Hepatic stellate cell (primary cell): ENCODE measurements at places on chromosomes 12 and 14.

DNA sequence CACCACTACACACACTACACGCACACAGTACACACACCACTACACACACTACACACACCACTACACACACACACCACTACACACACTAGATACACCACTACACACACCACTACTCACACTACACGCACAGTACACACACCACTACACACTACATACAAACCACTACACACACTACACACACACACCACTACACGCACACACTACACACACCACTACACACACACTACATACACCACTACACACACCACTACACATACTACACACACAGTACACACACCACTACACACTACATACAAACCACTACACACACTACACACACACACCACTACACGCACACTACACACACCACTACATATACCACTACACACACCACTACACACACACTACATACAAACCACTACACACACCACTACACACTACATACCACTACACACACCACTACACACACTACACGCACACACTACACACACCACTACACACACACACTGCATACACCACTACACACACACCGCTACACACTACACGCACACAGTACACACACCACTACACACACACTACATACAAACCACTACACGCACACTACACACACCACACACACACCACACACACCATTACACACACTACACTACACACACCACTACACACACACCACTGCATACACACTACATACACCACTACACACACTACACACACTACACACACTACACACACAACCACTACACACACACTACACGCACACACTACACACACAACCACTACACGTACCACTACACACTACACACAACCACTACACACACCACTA lies 11.7 kb downstream of the NOC4L start:
- no peak for DNase-seq

- peak; percentile 29 for DNase-seq
These were observed 490 bp downstream of the SOS2 start for GRCh38 chr14:50230701-50231474.

DNA sequence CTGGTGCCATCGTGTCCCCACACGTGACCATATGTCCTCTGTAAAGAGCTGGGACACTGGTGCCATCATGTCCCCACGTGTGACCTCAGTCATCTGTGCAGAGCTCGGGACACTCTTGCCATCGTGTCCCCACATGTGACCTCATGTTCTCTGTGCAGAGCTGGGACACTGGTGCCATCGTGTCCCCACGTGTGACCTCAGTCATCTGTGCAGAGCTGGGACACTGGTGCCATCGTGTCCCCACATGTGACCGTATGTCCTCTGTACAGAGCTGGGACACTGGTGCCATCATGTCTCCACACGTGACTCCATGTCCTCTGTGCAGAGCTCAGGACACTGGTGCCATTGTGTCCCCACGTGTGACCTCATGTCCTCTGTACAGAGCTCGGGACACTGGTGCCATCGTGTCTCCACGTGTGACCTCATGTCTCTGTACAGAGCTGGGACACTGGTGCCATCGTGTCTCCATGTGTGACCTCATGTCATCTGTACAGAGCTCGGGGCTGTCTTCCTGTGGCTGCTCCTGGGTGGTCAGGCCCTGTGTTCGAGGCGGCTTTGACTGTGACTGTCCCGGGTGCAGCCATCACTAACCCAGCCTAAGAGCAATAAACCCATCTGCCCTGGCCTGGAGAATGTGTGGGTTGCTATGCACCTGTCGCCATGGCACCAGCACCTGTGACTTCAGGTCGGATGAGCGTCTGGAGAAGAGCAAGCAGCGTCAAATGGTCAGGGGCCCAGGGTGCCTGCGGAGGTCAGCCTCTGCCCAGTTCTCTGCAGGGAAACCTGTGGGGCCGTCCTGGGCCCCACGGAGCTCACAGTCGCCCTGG lies 334.4 kb downstream of the ADGRD1 start:
- no peak for DNase-seq

DNA sequence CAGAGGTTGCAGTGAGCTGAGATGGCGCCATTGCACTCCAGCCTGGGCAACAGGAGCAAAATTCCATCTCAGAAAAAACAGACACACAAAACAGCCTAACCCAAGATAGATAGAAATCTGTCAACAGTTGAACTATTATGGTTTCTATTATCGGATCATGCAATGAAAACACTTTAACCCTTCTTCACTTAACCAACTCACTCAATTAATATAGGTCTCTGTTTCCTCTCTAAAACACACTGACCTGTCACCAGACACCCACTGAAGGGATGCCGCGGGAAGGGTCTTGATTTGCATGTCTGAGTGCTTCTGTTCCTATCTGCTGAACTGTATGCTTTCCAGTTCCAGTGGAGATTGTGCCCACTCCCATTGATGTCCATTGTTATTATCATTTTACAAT lies 38.0 kb upstream of the NUDT4 start:
- DNase-seq, result no peak

DNA sequence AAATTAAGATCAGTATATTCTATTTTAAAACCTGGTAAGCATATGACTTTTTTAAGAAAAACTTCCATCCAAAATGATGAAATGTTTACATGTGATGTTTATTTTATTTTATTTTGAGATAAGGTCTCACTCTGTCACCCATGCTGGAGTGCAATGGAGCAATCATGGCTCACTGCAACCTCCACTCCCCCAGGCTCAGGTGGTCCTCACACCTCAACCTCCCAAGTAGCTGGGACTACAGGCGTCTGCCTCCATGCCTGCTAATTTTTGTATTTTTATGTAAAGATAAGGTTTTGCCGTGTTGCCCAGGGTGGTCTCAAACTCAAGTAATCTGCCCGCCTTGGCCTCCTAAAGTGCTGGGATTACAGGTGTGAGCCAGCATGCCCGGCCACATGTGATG lies 141.8 kb downstream of the ZFP36L1 start:
- DNase-seq, result no peak

GRCh38 chr12:45232756-45233372 lies 17.0 kb downstream of the ANO6 start:
- DNase-seq, result peak; percentile 69

DNA sequence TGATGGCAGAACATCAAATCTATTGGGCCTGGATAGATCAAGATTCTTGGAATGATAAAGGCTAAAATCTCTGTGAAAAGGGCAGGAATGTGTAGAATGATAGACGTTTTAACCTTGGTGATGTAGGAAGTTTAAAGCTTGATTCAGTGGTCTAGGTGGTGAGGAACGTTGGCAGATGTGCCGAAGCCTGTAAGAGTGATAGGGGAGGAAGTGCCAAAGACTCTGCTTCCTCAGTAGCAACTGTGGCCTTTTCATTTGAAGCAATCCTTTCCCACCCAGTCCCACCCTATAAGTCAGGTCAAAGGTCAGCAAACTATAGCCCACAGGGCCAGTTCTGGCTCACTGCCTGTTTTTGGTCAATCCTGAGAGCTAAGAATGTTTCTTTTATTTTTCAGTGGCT lies 62.2 kb downstream of the MBIP start:
- no peak for DNase-seq

DNA sequence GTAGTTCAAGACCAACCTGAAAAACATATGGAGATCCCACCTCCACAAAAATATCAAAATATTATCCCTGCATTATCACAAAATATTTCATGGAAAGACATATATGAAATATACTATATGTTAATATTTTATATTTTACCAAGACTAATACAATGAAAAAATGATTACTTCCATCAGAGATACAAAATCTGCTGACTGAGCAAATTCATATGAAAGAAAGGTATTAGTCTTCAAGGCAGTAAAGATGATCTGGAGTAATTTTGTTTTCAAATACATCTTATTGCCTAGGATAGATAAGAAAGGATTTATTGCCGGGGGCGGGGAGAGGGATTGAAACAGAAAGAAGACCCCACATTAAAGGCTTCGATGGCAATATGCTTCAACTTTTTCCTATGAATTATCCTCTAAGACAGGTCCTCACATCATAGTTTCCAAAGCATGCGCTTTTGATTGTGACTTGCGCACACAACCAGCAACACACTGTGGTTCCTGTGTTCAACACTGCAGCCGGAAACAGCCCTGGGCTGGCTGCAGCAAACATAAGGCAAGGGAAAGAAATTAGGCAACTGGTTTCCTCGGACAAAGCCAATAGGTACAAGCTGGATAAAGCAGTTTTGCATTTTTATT lies 83.2 kb downstream of the SPPL3 start:
- DNase-seq, result no peak

GRCh38 chr12:130498589-130499385 lies 161.1 kb downstream of the PIWIL1 start:
- no peak for DNase-seq

DNA sequence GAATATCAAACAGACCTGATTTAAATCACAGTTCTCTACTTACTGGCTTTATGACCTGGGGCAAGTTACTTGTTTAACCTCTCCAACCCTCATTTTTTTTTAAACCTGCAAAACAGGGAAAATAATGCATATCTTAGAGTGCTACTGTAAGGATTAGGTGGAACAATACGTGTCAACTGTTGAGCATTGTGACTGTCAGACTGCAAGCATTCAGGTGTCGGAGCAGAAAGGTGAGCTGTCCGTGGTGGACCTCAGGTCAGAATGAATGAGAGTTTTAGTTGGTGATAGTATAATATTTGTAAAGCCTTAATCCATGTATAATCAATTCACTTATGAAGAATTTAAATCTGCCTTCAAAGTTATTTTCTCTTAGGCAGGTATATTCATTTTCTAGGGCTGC lies 404.2 kb downstream of the ETNK1 start:
- no peak for DNase-seq

- no peak for DNase-seq
These were observed 54.2 kb upstream of the BCL2L14 start for GRCh38 chr12:12016284-12017100.

- DNase-seq, result no peak
These were observed 36.5 kb downstream of the LRRC74A start for GRCh38 chr14:76862546-76863282.

DNA sequence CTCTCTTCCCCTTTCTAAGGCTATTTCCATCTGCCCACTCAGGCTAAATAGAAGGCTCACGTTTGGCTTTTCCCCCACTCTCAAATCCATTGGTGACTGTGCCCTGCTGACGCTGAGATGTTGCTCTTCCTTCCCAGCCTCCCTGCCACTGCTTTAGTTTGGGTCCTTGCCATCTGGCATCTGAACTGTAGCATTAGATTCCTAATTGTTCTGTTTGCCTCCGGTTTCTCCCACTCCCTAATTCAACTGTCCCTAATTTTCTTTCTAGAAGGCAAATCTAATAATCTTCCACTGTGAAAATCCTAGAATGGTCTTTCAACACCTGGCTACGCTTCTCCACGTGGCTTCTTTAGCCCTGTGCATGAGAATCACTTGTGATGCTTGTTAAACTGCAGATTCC lies 37.6 kb upstream of the SMOC1 start:
- no peak for DNase-seq

DNA sequence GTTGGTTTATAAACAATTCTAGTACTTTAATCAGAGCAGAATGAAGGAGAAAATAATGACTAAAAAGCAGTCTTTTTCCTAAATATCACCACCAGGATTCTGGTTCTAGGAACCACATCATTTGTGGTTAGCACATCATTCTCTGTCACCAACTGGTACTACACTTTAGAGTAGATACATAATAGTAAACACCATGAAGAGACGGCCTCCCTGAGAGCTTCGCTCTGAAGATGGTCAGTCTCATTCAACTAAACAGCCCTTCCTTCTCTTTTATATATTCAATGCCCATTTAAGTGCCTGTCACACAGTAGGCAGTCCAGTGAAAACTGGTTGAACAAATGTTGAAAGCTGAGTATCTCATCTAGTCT lies 10.9 kb downstream of the SLC38A2 start:
- no peak for DNase-seq

DNA sequence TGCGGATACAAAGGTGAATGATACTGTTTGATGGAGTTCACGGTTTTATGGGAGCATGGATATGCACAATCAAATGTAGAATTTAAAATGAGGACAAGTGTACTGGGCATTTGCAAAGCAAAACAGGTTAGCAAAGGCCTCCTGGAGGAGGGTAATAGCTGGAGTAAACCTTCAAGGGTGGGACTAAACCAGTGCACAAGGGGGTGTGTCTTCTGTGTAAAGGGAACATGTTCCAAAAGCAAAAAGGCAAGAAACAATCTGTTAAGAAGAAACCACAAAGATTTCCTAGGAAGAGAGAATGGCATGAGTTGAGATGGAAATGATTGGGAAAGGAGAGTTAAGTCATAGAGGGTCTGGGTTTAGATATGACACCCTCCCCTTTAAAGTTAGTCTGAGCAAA lies 109.2 kb upstream of the SLCO1C1 start:
- no peak for DNase-seq

DNA sequence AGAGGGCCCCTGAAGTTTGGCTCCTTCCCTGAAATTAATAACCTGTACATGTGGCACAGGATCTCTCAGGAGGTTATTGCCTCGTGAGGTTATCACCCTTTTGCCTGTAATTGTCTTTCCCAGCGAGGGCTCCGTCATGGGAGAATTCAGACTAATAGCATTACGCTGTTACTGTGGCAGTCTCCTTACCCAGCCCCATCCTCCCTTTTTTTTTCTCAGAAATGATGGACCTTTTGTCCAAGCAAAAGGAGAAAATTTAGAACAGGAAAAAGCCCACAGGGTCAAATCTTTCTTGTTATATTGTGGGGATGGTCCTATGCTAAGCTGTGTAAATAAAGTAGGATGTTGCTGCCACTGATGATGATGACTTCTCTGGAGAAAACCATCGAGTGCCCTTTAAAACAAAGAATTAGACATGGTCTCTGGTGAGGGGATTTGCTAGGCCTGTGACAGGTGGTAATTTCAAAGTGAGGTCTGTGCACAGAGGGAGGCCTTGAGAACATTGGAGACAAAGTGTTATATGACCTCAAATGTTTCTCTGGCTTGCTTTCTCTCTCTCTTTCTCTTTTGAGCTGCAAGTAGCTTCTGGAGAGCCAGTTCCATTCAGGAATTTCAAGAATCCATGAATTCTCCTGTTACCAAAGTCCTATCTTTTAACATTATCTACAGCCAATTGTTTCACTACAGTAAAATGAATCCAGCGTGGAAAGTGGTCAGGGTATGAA lies 357.2 kb downstream of the BMP4 start:
- DNase-seq, result no peak

- DNase-seq, result no peak
These were observed 11.1 kb downstream of the RIN3 start for GRCh38 chr14:92524602-92525185.

DNA sequence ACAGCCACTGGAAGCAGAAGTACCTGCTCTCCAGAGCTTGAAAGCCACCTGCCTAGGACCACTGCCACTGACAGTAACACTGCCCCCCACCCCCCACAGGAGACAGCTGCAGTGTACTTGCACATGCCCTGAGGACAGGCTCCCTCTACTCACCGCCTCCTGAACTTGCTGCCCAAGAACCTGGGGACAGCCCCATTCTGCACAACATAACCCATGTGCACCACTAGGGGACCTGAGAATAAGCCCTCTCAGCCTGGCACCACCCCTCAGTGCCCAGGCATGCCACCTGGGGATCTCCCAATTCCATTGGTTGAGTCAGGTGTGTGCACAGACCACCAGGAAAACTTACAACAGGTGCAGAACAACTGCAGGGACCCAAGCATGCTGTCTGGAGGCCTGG lies 67.1 kb upstream of the KIF21A start:
- DNase-seq, result no peak
